Foreskin keratinocyte (primary cell): ENCODE measurements at places on chromosomes 4 and X. TPM values are rescaled to one million over a fixed set of nuclear protein-coding genes. Genes with fewer than 3 reads are reported as not detected.

- DNase-seq = no peak
Observed at GRCh38 chr4:128353791-128354190, 66.2 kb upstream of the PGRMC2 start.

DNA sequence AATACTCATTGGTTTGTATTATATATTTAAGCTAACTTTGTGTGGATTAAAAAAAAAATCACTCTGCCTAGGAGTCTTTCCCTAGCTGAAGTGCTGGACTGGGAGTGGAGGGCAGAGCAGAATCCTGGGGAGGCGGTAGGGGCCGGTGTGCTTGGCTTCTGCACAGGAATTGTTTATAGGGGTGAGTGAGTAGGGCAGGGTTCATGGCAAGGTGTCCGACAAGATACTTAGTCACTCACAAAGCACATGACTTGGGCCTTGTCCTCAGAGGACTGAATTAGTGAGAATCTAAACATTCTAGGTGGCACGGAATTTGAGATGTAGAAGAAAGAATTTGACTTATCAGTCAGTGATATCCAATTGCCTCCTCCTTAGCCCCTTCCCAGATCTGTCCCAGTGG, 32.2 kb downstream of the FNIP2 start:
- DNase-seq = no peak

DNA sequence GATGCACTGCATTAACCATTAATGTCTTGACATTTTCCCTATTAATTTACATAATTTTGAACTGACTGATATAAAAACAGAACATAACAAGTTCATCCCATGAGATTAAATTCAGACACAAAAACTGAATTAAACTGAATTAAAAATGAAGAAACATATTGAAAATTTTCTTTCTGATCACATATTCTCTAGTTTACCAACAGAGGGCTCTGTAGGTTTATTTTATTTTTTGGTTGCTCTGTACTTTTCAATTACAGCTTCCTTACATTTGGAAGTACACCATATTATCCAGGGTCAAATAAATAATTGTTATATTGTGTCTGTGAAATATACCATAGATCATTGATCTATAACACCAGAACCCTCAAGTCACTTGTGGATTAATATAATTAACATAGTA, 27.3 kb upstream of the CT83 start:
- no peak for DNase-seq

GRCh38 chr4:82524570-82525152, 37.1 kb downstream of the TMEM150C start:
- DNase-seq = peak; percentile 9

GRCh38 chrX:115560211-115560977, 580 bp upstream of the PLS3 start:
- peak; percentile 95 for DNase-seq

- DNase-seq = no peak
Observed at GRCh38 chr4:93502991-93503390, 325.6 kb upstream of the ATOH1 start.

DNA sequence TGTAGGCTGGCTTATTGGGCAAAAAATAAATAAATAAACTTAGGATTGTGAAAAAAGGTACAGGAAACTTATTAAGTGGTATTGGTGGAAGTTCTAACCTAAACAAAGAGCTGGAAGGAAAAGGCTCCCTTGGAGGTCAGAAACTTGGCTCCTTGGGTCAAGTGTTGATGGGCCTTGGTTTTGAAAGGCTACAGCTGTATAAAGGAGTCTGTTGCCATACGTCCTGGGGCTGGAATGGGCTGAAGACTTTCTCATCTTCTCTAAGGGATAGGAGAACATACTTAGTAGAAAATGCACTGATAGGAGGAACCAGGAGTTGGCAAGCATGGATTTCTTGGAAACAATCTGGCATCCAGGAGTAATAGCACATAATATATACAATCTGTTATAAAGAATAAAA, 56.6 kb downstream of the PDLIM5 start:
- no peak for DNase-seq

GRCh38 chrX:108071578-108071977, 19.8 kb downstream of the PSMD10 start:
- DNase-seq = peak; percentile 7

DNA sequence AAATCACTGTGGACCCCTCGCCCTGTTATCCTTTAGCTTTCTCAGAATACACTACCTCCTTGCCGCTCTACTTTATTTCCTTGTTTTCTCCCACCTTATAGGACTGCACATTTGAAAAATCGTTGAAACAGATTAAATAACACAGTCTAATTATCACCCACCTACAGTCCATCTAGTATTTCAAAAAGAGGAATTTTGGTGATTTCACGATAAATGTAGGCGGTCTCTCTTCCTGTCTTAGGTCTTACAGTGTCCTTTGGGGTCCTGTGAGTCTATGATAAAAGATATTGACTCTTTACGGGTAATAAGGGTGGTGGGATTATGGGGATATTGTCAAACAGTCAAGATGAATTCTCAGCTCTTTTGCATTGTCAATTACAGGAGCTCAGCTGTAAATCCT, 2.4 kb upstream of the TBL1X start:
- DNase-seq = no peak

GRCh38 chr4:46389301-46389775, 590 bp downstream of the GABRA2 start:
- no peak for DNase-seq

DNA sequence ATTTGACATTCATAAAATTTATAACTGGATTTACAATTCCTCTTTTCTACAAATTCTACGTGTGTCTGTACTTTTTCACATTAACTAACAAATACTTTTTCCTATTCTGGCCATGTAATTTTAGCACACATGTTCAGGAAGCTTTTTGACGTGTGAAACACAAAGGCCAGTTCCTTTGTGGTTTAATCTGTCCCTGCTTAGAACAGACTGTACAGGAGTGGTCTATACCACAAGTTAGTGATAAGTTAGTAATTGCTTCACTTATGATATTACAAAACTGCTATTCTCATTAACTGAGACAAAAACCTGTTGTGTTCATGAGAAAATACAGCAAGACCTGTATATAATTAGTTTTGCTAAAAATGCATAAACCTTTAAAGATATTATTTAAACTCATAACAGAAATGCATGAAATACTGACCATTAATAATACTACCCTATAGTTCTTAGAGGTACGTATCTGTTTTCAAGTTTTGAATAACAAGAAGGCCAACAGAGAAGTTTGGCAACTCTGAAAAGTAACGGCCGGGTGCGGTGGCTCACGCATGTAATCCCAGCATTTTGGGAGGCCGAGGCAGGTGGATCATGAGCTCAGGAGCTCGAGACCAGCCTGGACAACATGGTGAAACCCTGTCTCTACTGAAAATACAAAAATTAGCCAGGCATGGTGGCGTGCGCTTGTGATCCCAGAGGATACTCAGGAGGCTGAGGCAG, 13.7 kb upstream of the AREG start:
- no peak for DNase-seq

GRCh38 chr4:20087522-20087911, 164.2 kb upstream of the SLIT2 start:
- no peak for DNase-seq

- no peak for DNase-seq
Observed at GRCh38 chrX:146451136-146451535, 358.4 kb upstream of the CXorf51B start.

DNA sequence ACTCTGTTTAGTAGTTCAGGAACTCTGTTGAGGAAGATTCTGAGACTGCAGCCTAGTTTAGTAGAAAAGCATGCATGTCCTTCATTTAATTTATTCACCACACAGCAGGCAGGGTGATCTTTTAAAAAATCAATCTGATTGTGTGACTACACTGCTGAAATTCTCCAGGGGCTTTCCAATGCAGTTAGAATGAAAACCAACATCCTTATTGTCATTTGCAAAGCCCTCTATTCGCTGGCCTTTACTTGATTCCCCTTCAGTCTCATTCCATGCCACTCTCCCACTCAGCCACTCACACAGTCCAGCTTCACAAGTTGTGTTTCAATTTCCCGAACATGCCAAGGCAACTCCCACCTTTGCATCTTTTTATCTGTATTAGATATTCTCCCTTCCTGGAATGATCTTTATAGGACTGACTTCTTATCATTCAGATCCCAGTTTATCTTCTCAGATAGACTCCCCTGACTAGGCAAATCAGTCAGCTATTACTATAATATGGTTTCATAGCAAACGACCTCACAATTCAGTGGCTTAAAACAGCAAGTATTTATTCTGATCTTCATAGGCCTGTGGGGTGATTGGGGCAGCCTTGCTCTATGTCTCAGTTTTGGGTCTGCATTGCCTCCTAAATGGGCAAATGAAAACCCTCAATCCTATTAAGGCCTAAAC, 21.3 kb upstream of the FTHL17 start:
- DNase-seq = no peak

DNA sequence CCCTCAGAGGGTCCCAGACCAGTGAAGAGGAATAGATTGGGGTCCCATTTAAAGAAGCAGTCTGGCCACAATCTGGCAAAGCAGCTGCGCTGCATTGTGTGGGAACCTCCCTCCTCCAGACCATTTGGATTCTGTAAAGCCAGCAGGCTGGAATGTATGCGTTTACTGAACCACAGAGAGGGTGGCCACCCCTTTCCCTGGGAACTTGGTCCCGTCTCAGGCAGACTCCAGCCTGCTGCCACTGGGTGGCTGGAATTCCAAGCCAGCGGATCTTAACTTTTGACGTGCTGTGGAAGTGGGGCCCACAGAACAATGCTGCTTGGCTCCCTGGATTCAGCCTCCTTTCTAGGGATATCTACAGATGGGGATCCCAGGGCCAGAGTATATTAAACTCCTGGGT, 307.2 kb downstream of the DACH2 start:
- DNase-seq = no peak

DNA sequence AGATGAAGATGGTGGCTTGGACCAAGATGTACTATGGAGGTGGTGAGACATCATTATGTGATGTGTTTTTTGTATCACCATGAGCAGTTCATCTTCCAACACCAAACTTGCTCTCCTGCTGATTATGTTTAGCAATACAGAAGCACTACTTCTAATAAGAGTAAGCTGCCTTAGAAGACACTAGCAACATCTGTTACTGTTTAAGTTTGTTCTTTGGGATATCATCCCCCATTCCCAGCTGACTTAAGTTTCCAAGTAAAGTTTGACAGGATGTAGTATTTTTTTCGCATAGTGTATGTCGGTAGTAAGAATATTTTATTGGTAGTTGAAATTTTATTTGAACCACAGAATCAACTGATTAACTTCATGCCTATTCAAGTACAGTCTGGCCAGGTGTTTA, 123.5 kb upstream of the BMPR1B start:
- DNase-seq = no peak

- DNase-seq = no peak
Observed at GRCh38 chr4:123624959-123625358, 228.4 kb downstream of the SPRY1 start.

GRCh38 chr4:78737035-78737434, 39.1 kb upstream of the BMP2K start:
- DNase-seq = no peak

GRCh38 chr4:113540859-113541258, 220.7 kb downstream of the CAMK2D start:
- no peak for DNase-seq

GRCh38 chr4:78214078-78214477, 157.0 kb downstream of the FRAS1 start:
- DNase-seq = no peak

- peak; percentile 90 for DNase-seq
Observed at GRCh38 chr4:169234137-169234855, 36.5 kb downstream of the SH3RF1 start.

DNA sequence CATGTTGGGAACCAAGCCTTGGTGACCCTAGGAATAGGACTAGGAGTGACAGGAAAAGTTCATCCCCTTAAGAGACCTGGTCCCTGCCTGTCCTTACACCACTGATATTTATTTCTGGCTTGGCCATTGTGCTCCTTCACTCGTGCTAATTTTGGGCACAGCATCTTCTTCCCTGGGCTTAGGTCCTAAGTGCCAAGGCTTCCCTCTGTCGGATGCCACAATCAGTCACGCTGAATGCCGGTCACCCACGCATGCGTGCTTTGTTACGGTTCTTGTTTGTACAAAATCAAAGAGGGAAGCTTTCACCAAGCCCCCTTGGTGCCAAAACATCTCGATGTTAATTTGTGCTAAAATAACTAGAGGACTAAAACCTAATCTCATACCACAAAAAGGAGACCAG, 17.4 kb upstream of the MAP3K15 start:
- no peak for DNase-seq

- no peak for DNase-seq
Observed at GRCh38 chr4:40454816-40455215, 119.7 kb downstream of the CHRNA9 start.

DNA sequence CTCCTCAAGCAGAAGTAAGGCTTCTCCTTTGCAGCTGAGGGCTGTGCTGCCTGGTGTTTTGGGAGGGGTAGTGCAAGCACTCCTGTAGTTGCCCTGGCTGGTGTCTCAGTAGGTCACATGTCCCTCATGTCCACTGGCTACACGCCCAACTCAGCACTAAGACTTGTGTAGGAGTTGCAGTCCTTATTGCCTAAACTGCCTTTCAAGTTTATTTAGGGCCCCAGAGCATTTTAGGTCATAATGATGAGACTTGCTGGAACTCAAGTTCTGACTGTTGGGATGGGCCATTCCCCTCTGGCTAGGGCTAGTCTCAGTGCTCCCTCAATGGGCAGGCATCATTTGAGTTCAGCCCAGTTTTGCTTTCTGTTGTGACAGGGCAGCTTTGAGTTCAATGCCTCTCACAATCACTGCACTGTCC, 44.1 kb downstream of the PPM1K start:
- no peak for DNase-seq

DNA sequence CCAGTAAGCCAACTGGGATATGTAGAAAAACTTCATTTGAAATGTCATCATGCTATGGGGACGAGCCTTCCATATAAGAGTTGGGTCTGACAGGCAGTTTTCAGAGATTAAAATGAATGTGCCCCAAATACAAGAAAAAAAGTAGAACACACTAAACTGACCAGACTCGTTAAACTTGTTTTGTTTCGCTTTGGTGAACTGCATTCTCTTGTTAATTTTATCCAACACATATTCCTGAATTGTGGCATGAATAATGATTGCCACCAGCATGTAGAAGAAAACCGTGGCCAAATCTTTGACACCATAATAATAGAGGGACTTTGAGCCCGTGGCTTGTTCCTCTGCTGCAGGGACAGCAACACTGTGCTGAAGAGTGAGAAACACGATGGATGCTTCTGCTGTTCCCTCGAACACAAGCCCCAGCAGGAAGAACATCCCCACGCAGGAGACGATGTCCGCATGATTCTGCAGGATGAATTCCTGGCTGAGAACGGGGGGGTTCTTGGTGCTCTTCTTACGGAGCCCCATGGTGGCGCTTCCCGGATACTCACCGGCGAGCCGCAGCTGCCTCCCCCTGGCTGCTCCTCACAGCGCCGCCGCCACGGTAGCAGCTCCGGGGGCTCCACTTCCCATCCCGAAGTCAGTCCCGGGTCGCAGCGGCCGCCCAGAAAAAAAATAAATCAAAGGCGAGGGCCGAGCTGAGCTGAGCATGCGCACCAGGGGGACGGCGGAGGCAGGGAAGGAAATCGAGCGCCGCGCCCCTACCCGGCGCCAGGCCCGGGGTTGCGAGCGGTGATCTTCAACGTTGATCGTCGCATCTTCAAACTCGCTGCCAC, at the start of gene TRAM1L1:
Gene TRAM1L1 (minus strand): TSS at position 711 of the 836 bp plus-strand sequence. CDS start 183 bp downstream, at position 528.
- DNase-seq = peak; percentile 58

Gene TXK
- total RNA-seq = not detected in 2 replicates

Gene IL2RG
- 0.11 and 0.27 TPM in 2 replicates for total RNA-seq

Gene SPIN4
- total RNA-seq = 6.8 and 6.9 TPM in 2 replicates

Gene TBCK
- 11.9 and 13.1 TPM in 2 replicates for total RNA-seq

Gene EGF
- 0.60 and 1.1 TPM in 2 replicates for total RNA-seq

Gene MED12
- total RNA-seq = 12.8 and 14.9 TPM in 2 replicates

Gene ADGRA3
- 47.6 and 47.7 TPM in 2 replicates for total RNA-seq

Gene NKX6-1
- total RNA-seq = not detected in 2 replicates

Gene CLDN22
- not detected in 2 replicates for total RNA-seq

Gene C4orf51
- total RNA-seq = not detected in 2 replicates

Gene TCEAL4
- 85.7 and 101 TPM in 2 replicates for total RNA-seq

Gene KLHL15
- 4.2 TPM in 2 replicates for total RNA-seq

Gene ZNF630
- total RNA-seq = 1.1 and 1.3 TPM in 2 replicates

Gene NAT8L
- not detected in 2 replicates for total RNA-seq
